ENCODE measurements at places on chromosomes 7 and 10.

DNA sequence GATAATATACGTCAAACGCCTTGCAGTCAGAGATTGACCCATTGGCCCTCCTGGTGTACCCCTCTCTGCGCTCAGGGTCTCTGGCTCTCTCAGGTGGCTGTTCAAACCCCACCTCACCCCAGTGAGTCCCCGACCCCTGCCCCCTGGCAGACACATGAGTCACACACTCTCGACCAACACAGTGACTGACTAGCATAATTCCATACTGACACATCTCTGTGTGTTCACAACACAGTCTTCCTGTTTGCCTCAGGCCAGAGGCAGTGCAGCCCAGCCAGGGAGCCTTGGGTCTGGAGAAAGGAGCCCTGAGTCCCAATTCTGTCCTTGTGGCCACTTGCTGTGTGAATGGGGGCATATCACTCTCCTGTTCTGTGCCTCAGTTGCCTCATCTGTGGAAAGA, 40.1 kb downstream of the PALD1 start:
- no peak for DNase-seq

DNA sequence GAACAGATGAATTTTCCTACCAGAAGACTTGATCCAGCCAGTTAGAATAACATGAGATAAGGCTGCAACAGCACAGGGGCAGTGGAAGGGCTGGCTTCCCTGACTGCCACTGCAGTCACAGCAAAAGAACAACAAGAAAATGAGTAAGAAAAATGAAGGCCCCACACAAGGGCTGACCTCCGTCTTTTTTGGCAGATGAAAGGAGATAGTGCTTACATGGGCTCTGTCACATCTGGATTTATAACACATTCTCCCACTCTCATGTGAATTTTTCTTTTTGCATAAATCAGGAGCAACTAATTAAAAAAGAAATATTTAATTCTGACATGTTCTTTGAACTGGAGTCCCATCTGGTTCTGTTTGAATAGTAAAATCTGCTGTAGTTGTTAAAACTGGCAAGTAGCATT, 99.6 kb downstream of the NRP1 start:
- DNase-seq: no peak

GRCh38 chr10:48895803-48896195, 43.8 kb downstream of the LRRC18 start:
- no peak for DNase-seq

DNA sequence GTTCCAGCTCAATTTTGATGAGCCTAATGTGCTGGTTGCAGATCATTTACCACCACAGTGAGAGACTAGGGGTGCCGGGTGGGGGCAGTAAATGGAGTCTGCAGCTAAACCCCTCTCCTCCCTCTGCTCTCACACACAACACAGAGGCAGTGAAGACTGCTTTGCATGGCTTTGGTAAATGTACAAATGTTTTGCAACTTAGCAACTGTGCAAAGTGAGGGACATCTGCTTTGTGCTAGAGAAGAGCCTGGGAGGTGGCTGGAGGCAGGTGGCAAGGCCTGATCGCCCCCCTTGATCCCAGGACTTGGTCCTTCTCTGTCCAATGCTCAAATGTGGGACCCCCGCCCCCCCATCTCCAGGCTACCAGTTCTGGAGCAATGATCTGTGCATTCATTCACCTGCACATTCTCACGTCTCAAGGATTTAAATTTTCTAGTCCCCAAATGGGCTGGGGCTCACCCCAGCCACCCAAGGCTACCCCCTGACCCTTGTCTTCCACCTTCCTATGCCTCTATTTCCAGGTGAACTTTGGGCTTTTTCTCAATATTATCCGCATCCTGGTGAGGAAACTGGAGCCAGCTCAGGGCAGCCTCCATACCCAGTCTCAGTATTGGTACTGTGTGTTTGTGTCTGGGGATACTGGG, 11.6 kb downstream of the GHRHR start:
- peak; percentile 49 for DNase-seq

DNA sequence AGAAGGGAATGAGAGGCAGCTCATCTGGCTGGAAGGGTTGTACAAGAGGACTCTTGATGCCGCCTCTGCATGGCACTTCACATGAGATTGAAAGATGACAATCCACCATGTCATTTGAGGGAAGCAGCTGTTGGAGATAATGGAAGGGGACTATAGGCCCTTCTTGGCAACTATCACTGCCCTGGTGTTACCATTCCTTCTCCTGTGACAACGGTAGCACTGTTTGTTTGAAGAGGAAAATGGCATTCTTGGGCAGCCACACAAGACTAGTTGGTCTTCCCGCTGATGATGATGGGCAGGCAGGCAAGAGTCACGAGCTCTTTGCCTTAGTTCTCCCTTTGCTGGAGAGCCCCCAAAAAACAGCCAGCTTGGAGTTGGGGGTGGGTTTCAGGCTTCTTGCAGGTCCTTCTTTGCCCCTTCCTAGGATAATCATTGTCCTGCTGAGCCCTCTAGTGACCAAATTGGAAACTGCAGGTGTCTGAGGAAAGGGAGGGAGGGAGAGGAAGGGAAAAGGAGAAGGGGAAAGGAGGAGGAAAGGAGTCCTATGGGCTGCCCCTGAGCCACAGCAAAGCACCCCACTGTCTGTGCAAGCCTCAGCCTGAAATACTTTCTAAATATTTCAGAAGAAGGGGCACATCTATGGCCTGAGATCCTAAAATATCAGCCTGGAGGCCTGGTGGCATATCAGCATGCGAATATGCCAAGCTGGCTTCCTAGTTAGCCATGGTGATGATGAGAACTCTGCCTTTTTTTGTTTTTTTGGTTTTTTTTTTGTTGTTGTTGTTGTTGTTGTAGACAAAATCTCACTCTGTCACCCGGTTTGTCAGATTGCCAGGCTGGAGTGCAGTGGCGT, 165.6 kb upstream of the KMT2E start:
- peak; percentile 75 for DNase-seq

- no peak for DNase-seq
Measured at GRCh38 chr7:64774204-64774842, 19.9 kb upstream of the ZNF138 start.

GRCh38 chr10:3893901-3894563, 109.0 kb upstream of the KLF6 start:
- no peak for DNase-seq

DNA sequence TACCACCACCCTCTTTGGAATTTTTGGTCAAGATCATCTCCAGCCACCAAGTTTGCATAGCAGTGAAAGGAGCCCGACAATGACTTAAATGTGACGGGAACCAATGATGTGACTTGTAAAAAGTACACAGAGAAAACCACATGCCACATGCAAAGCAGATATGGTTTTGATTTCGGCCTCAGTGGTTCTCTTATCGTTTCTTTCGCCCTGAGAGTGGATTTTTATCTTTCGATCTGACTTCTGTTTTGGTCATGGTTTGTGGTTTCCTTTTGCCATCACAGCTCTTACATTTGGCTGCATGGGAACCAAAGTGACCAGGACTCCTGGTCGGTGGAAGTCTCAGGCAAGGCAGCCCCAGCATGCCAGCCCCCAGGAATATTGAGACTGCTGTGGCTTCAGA, 31.5 kb downstream of the TCF7L2 start:
- DNase-seq: no peak

DNA sequence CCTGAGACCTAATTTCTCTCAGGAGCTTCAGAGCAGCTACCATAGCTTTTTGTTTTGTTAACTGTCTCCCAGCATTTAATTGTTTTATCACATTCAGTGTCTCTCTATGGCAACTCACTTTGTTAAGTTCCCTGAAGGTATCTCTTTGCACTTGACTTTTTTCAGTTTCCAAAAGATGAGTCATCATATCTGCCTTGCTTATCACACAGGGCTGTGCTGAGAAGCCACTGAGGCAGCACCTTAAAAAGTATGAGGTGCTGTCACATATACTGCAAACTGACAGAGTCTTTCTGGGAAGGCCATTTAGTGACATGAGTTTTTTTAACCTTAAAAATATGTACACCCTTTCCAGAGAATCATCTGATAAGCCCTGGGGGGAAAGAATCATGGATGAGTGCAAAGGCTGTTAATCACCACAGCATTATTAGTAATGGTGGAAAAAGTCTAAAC, 56.8 kb downstream of the PPP1R3C start:
- DNase-seq: peak; percentile 9

GRCh38 chr10:71082960-71083715, 129.2 kb upstream of the UNC5B start:
- DNase-seq: no peak

- no peak for DNase-seq
Measured at GRCh38 chr7:111329367-111330234, 232.7 kb downstream of the IMMP2L start.

All from DMS53 (cell line).